ENCODE measurements at places on chromosomes 7 and 10.

GRCh38 chr10:103019425-103019824, 101.3 kb downstream of the CNNM2 start:
- DNase-seq: no peak

DNA sequence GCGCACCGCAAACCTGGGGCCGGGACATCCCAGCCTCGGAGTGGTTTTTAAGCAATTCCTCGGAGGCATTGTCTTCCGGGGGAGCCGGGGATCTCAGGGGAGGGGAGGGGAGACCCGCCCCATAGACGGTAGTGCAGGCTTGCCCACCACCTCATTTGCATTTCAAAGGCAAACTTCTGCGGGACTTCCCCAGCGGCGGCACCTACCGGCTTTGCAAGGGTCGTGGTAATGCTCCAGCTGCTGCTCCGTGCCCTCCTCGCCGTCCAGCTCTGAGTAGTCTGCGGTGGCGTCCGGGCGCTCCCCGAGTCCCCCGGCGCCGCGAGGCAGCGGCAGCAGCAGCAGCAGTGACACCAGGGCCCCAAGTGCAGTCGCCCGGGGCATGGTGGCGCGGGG, 425 bp downstream of the TLL2 start:
- DNase-seq: no peak

DNA sequence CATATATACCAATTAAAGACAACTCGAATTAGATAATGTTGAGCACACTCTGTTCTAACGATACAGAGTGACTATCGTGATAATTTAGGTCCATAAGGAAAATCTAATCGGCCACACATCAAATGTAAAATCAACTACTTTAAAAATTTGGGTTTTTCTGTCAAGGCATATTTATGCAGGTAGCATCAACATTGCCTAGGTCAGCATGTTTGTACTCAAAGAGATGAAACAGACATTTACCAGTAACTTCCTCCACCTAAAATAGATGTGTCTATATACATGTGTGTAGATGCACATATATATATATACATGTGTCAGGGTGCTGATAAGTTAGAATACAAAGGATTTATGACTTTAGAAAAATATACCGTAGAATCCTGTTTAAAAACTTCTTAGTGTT, 22.0 kb downstream of the PSMC2 start:
- no peak for DNase-seq

- DNase-seq: no peak
Observed at GRCh38 chr7:47419471-47419870, 162.4 kb downstream of the TNS3 start.

DNA sequence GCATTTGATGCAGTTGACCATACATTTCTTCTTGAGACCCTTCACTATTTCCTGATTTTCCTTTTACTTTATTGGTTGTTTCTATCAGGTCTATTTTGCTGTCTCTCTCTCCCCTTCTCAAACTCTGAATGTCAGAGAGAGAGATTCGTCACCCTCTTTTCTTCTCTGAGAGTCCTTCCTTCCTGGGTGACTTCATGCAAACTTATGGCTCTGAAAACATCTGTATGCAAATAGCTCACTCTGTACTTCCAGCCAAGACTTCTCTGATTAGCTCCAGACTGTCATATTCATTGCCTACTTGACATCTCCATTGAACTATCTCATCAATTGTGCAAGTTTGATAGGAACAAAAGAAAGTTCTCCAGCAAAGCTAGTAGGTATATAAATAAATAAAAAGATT, 191.7 kb upstream of the KLF6 start:
- DNase-seq: no peak

Data from lung (tissue), 17 donors.